ENCODE measurements at places on chromosomes 5 and 9.

DNA sequence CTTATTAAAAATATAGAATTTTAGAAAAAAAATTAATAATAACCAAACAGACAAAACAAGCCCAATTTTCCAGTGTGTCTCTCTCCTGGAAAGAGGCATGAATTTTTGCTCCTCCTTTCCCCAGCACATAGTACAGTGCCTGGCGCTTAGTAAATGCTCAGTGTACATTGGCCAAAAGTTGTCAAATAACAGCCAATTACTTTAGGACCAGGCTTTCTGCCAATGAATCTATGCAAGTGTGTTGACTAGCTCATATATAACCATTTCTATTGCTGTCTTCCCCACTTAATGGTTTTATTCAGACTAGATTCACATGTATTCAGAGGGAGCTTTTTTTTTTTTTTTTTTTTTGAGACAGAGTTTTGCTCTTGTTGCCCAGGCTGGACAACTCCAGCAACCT lies 120.1 kb upstream of the CD180 start:
- no peak for DNase-seq

- no peak for DNase-seq
These were observed 301.5 kb upstream of the ACTBL2 start for GRCh38 chr5:57784121-57784520.

- DNase-seq = peak; percentile 88
These were observed 122.8 kb downstream of the STARD4 start for GRCh38 chr5:111389390-111390082.

GRCh38 chr5:173781432-173781815 lies 106.7 kb upstream of the CPEB4 start:
- no peak for DNase-seq

- DNase-seq = no peak
These were observed 22.9 kb upstream of the CAVIN4 start for GRCh38 chr9:100554935-100555401.

DNA sequence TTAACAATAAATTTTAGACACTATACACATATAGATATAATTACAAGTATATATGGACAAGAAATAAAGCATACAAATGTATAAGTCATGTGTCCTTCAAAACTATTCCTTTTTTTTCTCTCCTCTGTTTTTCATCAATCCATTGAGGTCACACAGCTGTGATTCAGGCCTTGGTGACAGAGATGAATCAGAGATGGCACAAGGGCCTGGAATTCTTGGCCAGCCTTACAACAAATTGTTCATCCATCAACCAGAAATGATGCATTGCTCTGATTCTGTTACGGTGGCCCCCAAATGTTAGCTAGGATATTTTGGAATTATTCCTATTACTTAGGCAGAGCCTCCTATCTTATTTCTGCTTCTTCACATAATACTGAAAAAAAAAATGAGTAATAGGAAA lies 108.7 kb upstream of the MPDZ start:
- peak; percentile 7 for DNase-seq

GRCh38 chr9:29435368-29435767 lies 1862.1 kb upstream of the C9orf72 start:
- no peak for DNase-seq

DNA sequence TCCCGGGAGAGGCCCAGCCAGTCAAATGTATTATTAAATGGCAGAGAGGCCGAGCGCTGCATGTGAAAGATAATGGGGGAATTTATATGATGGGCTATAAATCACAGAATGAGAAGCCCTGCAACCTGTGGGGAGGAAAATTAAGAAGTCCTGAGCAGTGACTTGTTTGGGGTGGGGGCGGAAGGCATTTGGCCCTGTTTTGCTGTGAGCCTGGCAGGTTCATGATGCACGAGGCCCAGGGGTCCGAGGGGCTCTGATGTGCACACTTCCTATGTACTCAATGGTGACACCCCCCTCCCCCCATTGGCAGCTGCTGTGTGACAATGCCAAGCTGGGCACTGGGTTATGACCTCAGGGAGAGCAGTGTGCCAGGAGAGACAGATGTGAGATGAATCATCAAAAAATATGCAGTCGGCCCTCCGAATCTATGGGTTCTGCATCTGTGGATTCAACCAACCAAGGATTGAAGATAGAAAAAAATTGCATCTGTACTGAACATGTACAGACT lies 13.7 kb upstream of the DAB2IP start:
- DNase-seq = peak; percentile 59
